Activated CD4-positive, alpha-beta T cell treated with anti-CD3 and anti-CD28 coated beads, Interleukin-2, amount 10 ng/mL, durations not matched to agents 7 days and 5 days (primary cell): ENCODE measurements at places on chromosomes 11 and 22.

DNA sequence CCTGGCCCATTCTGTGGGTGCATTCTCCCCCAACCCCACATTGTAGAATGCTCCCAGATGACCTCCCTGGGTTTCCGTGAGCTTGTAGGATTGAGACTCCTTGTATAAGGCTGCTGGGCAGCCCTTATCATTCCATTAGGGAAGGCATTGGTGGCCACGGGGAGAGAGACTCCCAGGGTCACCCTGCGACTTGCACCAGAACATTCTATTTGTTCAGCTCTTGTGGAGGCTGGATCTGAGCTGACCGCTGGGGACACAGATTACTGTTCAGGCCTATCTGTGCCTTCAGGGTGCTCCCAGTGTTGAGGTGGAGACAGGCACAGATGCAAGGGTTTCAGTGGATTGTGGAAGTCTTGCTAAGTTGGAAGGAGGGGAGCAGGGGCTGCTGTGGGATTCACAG lies 17.8 kb downstream of the MICALL1 start:
- no peak for DNase-seq

DNA sequence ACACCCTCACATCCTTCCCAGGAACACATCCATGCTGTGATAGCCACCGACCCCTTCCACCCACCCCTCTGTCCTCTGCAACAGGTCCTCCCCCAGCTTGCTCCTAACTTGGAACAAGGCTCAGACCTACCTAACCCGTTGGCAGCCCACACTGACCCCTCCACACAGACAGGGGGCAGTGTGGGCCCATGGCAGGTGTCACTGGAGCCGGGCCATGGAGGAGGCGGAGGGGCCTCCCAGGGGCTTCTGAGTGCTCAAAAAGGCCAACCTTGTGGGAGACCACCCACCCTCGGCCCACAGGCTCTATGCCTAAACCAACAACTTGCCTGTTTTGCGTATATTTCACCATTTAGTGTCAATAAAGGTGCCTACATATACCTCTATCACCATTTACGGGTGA lies 57.0 kb downstream of the CERK start:
- no peak for DNase-seq

DNA sequence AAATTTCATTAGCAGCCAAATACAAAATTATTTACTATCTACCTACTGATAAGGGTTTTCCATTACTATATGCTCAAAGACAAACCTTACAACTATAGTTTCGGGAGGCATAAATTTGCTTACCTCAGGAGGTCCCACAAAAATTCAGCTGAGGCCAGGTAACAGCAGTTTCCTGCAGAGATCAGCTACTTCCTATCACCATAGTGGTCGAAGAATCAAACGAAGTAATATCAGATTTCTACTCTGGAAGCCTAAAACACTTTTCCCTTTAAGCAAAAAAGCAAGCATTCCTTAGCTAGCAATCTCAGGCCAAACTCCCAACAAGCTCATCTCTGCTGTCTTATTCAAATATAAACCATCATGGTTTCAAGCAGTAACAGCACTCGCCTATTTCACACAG lies 3.1 kb downstream of the NAP1L4 start:
- DNase-seq = no peak

GRCh38 chr11:96051820-96052219 lies 127.9 kb upstream of the MTMR2 start:
- DNase-seq = no peak
